ENCODE measurements at places on chromosomes 1 and 21.

- no peak for DNase-seq
These were observed 13.6 kb upstream of the AGMAT start for GRCh38 chr1:15598436-15598835.

GRCh38 chr1:178465011-178465410 lies 31.8 kb downstream of the CLEC20A start:
- no peak for DNase-seq

- DNase-seq: no peak
These were observed 13.6 kb upstream of the SLC25A34 start for GRCh38 chr1:15722411-15722810.

GRCh38 chr1:78170859-78171258 lies 125.1 kb downstream of the GIPC2 start:
- no peak for DNase-seq

- DNase-seq: no peak
These were observed 26.8 kb downstream of the ELK4 start for GRCh38 chr1:205604825-205605505.

GRCh38 chr1:30422251-30422650 lies 301.1 kb downstream of the MATN1 start:
- DNase-seq: no peak

GRCh38 chr21:45155910-45156309 lies 81.5 kb downstream of the ADARB1 start:
- DNase-seq: no peak

- DNase-seq: no peak
These were observed 245.0 kb downstream of the FOXD2 start for GRCh38 chr1:47682786-47683350.

- no peak for DNase-seq
These were observed 27.8 kb upstream of the FMO4 start for GRCh38 chr1:171286032-171286705.

DNA sequence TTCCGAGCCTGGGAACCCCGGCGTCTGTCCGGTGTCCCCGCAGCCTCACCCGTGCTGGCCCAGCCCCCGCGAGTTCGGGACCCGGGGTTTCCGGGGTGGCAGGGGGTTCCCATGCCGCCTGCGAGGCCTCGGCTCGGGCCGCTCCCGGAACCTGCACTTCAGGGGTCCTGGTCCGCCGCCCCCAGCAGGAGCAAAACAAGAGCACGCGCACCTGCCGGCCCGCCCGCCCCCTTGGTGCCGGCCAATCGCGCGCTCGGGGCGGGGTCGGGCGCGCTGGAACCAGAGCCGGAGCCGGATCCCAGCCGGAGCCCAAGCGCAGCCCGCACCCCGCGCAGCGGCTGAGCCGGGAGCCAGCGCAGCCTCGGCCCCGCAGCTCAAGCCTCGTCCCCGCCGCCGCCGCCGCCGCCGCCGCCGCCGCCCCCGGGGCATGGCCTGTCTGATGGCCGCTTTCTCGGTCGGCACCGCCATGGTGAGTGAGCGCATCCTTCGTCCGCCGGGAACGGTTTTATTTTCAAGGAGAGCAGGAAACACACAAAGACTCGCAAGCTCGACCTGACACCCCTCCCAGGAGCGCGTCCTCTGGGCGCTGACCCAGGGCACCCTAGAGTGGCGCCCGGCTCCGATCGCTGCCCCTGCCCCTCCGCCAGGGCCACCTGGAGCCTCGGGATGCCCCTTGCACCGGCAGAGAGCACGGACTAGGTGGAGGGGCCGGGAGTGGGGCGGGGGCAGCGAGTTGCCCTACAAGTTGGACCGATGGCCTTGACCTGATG lies at the start of gene ABCG1:
ABCG1 (plus strand) TSS at position 305 of the 770 bp plus-strand sequence; CDS start at position 428, 123 bp downstream.
- no peak for DNase-seq

DNA sequence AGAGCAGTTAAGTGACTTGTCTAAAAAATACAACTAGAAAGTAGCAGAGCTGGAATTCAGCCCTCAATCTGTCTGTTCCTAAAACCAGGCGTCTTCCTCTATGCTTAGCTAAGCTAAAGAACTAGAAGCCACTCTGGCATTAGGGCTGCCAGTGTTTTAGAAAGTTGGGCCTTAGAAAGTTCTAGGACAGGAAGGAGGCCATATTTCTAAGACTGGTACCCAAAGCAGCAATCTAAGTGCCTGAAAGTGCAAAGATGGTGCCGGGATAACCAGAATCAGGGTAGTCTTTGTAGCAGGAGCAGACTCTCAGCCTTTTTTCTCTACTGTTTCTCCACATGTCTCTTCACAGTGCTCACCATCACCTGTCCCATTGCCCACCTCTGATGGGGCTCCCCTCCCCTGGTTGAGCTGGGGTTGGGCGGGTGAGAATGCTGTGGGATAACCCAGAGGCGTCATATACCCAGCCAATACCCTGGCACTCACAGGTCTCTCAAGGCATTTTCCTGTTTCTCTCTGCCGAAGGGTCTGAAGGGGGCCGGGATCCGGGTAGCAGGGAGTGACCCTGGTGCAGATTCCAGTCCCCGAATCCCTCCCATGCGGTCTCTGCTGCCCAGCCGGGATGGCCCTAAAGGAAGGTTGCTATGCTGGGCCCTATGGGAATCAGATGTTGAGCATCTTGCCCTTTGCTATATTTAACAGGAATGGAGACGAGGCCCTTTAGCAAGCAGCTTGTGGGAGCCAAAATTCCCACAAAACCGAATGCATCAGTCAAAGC lies 1.1 kb upstream of the RCSD1 start:
- DNase-seq: no peak

DNA sequence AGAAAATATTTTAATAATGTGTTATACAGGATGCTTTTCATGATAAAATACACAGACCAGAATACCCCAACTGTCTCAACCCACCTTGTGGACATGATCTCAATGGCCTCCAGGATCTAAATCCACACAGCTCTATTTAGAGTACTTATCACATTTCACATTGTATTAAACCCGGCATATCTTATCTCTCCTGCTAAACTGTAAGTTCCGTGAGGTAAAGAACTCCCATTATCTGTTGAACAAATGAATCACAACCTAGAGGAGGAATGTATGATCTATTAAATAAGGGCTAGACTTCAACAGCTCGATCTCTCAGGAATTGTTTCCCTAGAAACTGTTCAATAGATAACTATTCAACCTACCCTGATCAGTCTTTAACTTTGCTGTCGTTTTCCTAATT lies 6.9 kb downstream of the ETV3 start:
- DNase-seq: no peak

DNA sequence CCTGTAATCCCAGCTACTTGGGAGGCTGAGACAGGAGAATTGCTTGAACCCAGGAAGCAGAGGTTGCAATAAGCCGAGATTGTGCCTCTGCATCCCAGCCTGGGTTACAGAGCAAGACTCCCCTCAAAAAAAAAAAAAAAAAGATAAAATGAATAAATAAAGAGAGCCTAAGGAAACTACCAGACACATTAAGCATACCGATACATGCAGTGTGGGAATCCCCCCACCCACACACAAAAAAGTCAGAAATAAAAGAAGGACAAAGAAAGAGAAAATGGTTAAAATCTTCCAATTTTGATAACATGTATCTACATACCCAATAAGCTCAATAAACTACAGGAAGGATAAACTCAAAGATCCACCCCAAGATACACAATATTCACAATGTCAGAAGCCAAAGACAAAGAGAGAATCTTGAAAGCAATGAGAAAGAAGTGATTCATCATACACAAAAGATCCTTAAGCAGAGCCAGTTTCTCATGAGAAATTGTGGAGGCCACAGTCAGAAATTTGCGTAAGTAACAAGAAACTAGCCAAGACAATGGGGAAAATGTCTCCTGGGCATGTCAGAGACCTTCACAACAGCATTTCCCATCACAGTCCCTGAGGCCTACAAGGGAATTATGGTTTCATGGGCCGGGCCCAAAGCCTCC lies 1197.0 kb downstream of the AMY1C start:
- no peak for DNase-seq

DNA sequence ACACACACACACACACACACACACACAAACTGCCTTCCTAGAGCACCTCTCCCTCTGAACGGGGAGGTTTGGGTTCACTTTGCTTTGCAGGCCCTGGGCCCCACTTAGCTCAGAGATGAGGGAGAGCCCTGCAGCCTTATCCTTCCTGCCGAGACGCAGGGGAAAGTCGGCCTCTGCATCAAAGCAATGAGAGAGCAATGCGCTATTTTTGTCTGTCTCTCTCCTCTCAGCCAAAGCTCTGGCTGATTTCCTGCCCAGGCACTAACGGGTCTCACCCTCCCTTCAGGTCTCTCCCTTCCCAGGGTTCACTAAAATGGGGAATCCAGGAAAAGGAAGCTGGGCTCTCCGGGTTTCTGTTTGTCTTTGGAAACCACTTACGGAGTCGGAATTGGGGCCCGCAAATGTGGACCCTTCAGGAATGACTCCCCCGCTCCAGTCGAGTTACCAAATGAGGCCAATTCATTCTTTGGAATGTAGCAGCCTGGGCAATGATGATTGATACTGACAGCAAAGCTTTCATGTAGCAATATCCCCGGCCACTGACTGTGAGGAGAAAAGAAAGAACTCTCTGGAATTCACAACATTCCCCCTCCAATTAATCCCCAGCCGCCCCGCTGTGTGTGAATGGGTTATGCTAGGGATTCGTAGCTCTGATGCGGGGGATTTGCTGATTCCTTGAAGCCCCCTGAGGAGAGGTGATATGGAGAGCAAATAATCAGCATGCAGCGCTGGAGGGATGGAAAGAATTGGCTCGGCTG lies 61.5 kb upstream of the WLS start:
- no peak for DNase-seq

GRCh38 chr1:211229365-211229759 lies 29.8 kb upstream of the RCOR3 start:
- no peak for DNase-seq

Measured in cortex of kidney (tissue), 1 donor.